ENCODE measurements at places on chromosomes 12 and 14.
A peak's percentile ranks its signal among the peaks of the same experiment; 100 is the strongest.

DNA sequence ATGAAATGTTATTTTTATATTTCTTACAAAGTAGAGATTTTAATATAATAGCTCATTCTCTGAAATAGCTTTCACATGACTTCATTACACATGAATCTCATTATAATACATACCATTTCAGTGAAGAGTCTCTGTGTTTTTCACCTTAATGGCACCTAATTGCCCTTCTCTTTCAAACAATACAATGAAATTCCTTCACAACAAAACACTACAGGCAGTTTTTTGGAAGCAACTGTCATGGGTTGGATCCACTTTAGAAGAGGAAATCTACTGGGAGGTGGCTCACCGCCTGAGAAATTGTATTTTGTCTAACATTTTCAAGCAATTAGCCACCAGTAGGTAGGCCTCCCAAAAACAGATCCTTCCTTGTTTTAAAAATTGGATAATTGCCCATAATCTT, 40.3 kb upstream of the RGS6 start:
- DNase-seq: no peak

DNA sequence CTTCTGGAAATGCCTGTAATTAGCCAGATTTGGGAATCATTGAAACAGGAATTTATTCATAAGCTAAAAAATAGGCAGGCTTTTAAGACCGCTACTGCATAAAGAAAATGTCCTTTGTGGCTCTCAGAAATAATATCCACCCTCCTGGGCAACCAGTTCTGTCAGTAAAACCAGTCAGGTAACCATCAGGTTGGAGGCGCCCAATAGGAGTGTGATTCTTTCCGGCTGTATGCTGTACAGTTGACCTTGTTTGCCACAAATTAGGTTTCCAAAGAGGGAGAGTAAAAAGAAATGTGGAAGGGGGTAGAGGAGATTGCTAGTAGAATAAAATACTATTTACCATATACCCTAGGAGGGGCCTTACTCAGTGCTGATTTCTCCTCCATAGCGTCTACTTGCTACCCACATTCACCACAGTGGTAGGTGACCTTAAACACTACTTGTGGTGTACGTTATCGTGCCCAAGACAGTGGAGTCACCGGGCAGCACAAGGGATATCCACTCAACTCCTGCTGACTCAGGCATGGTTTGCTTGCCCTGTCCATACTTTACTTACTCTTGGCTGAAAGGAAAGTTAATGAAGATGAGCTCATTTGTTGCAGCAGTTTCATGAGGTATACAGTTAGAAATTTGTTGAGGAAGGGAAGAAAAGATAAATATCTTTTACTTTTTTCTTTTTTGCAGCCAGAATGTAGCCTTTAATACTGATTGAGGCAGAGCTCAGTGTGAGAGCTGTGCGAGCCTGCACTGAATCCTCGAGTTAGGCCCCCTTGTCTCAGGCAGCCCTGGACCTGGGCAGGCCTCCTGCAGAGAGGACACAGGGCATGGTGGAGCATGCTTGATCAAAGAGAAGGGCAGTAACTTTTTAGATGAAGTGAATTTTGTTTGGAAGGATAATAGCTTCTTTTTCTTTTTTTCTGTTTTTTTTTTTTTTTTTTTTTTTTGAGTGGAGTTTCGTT, 76.7 kb downstream of the DIP2B start:
- no peak for DNase-seq

GRCh38 chr14:92475451-92476187, 38.0 kb upstream of the RIN3 start:
- DNase-seq: peak; percentile 90

DNA sequence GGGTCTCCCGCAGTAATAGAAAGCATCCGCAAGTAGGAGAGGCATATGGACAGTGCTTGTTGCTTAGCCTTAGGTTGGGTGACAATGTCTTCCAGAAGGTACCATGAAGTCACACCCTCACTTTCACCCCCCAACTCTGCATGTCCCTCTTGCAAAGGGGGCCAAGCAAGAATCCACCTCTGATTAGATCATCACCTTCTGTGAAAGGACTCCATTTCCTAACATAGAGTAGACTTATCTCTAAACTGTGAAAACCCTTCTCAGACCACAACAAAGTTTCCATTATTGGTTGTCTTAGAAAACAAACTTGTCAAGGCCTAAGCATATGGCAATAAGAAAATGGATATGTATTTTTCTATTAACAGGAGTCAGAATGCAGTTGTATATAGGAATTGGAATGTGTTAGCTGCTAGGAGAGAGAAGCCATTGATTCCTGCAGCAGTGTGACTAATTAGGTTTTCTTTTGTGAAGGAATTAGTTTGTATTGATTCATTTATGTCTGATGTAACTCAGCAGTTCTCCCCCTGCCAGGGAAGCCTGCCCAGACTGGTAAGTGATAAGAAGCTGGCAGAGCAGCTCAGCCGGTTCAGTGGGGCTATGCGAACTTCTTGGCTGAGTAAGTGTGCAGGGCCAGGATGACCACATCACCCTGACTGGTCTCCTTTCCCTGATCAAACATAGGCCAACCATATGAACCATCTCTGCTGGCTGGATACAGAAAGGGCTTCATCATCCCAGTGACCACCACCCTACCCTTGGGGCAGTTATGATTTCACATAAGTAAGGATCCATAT, 107.3 kb upstream of the CCDC196 start:
- no peak for DNase-seq

- no peak for DNase-seq
Measured at GRCh38 chr14:51894250-51894649, 33.8 kb downstream of the GNG2 start.

DNA sequence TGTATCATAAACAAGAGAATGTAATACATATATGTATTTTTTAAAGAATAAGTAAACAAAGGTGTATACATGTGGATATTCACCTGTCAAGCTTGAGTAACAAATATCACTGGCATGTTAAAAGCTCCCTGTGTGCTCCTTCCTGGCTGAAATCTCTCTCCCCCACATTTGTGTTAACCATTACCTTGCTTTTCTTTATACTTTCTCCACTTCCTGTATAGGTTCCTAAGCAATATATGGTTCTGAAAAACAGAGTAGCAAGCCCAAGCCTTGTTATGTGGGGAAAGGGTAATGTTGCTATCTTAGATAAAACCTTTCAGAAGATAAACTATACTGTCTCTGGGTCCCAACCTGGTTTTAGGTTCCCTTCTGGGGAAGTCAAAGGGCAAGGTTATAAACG, 32.3 kb upstream of the TBC1D30 start:
- no peak for DNase-seq

Data from suprapubic skin (tissue), 4 donors.